Progenitor cell of endocrine pancreas (in vitro differentiated cells): ENCODE measurements at places on chromosomes 5 and 9.

DNA sequence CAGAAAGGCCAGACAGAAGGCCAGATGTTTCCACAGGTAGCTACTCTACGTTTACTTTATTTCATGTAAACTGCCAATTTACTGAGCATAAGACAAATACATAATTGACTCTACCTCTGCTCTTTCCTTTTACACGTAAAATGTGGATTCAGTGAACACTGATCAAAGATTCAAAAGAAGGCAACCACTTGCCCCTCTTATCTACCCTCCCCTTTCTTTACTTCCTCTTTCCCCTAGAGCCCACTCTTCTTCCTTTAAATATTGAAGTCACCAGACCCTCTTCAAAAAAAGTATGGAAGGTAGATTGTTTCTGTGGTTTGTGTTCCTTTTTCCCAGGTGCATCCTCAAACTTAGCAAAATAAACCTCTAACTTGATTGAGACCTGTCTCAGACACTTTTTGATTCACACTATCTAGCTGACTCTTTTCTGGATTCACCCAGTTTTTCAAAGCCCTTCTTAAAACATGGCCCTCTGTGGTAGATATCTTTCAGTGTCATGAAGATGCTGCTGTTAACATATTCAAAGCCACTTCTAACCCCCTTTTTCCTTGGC lies 6.7 kb downstream of the FAM114A2 start:
- H3K4me1 ChIP-seq: no peaks in the 10 kb centered on the region
- no peaks in the 10 kb centered on the region for H3K27me3 ChIP-seq
- no peak overlapping the region for H3K27ac ChIP-seq
- peaks cover 2% of the 10 kb centered on the region for H3K36me3 ChIP-seq
- no peak overlapping the region for H3K4me3 ChIP-seq

- DNase-seq: no peak
- no peaks in the 10 kb centered on the region for H3K4me1 ChIP-seq
- H3K27ac ChIP-seq: no peak overlapping the region
- no peak overlapping the region for H3K4me3 ChIP-seq
- H3K36me3 ChIP-seq: no peaks in the 10 kb centered on the region
- no peaks in the 10 kb centered on the region for H3K27me3 ChIP-seq
Measured at GRCh38 chr9:70924380-70924779, 197.0 kb downstream of the TRPM3 start.

DNA sequence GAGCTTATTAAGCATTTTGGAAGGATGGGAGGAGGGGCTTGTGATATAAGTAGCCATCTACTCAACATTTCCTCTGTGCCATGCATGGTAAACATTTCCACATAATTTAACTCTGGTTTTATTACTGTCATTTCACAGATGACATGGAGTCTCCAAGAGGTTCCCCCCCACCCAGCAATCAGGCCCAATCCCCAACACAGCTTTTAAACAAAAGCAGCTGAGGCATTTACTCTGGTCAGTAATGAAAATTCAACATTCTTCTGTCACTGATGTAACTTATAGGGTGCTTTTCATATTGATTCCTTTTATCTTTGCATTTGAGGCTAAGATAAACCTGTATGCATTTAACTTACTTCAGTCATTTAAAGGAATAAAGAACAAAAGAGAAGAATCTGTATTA lies 128.1 kb downstream of the COL23A1 start:
- H3K27ac ChIP-seq: no peak overlapping the region
- no peak for DNase-seq
- peaks cover 11% of the 10 kb centered on the region for H3K4me1 ChIP-seq
- H3K4me3 ChIP-seq: no peak overlapping the region
- peaks cover 16% of the 10 kb centered on the region for H3K27me3 ChIP-seq

DNA sequence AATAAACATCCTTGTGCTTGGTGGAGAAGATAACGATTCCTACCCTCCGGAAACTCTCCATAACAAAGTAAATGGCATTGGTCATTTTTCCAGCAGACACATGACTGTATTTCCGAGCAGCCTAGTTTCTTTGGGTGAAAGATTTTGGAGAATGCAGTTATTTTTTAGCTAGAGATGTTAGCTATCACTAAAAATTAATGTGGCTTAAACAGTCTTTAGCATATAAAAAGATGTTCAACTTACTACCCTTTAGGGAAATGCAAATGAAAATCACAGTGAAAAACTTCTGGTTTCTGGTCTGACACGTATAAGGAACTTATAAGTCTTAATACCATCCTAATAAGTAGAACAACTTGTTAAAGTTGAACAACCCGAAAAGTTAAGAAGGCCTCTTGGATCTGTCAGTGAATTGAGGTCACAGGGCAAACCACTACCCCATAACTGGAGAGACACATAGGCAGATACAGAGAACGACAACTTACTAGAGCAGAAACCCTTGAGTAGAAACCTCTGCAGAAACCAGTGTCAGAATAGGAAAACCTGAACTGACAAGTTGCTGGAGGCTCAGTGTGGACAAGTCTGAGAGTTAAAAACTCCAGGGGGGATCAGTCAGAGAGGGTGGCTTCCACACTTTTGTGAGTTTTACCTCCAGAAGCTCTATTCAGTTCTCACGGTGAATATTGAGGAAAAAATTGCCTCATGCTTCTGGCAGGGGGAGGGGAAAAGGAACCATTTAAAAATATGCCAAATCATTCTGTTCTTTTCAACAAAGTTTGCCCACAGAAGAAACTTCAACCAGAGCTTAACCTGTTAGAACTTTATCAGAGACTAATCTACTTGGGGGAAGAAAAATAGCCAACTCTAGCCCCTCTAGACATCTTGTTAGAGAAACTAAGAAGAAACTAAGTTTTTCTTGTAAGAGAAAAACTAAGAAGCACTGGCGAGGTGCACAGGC lies 325.2 kb upstream of the RPS23 start:
- no peaks in the 10 kb centered on the region for H3K27me3 ChIP-seq
- no peak for DNase-seq
- H3K4me1 ChIP-seq: peaks cover 24% of the 10 kb centered on the region
- H3K27ac ChIP-seq: no peak overlapping the region

- no peak overlapping the region for H3K27ac ChIP-seq
- H3K4me1 ChIP-seq: no peaks in the 10 kb centered on the region
- DNase-seq: no peak
- H3K36me3 ChIP-seq: no peaks in the 10 kb centered on the region
- no peaks in the 10 kb centered on the region for H3K27me3 ChIP-seq
Measured at GRCh38 chr5:107425541-107426031, 245.2 kb downstream of the EFNA5 start.

GRCh38 chr5:95808686-95809413 lies 13.7 kb downstream of the GLRX start:
- peaks cover 24% of the 10 kb centered on the region for H3K4me1 ChIP-seq
- H3K27me3 ChIP-seq: no peaks in the 10 kb centered on the region
- no peak for DNase-seq
- peaks cover 3% of the 10 kb centered on the region for H3K36me3 ChIP-seq
- no peak overlapping the region for H3K4me3 ChIP-seq

GRCh38 chr5:39427229-39427628 lies 2.4 kb upstream of the DAB2 start:
- H3K4me3 ChIP-seq: no peak overlapping the region
- no peak overlapping the region for H3K27ac ChIP-seq
- H3K36me3 ChIP-seq: no peaks in the 10 kb centered on the region
- DNase-seq: no peak
- H3K27me3 ChIP-seq: no peaks in the 10 kb centered on the region
- H3K4me1 ChIP-seq: peaks cover 37% of the 10 kb centered on the region

- H3K36me3 ChIP-seq: no peaks in the 10 kb centered on the region
- peaks cover 6% of the 10 kb centered on the region for H3K27me3 ChIP-seq
- no peak overlapping the region for H3K4me3 ChIP-seq
- peaks cover 4% of the 10 kb centered on the region for H3K4me1 ChIP-seq
Measured at GRCh38 chr5:433836-434235, 9.1 kb upstream of the EXOC3 start.
